Hippocampal formation (tissue), 2 donors: ENCODE measurements at places on chromosomes 13 and 19.
A peak's percentile ranks its signal among the peaks of the same experiment; 100 is the strongest.

GRCh38 chr19:1942934-1943555, 2.1 kb downstream of the CSNK1G2 start:
- DNase-seq: no peak

- DNase-seq: peak; percentile 45
Observed at GRCh38 chr13:76830805-76831204, 55.4 kb downstream of the KCTD12 start.

GRCh38 chr19:54107876-54108490, 5.3 kb downstream of the NDUFA3 start:
- DNase-seq: no peak

DNA sequence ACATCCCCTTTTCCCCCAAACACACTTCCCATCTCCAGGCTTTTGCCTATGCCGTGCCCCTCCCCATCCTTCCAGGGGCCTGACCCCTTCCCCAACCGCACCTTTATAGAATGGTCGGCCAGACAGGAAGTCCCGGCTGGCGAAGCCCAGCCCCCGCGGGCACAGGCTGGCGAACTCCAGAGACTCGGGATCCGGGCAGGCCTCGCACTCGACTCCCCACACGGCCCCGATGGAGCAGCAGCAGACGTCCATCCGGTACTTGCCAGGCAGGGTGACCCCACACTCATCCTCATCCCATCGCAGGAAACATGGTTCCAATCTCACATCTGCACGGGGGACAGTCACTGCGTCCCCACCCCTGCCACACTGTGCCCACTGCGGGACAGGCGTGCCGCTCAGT, 25.7 kb downstream of the FBN3 start:
- no peak for DNase-seq
